LNCaP clone FGC (cell line): ENCODE measurements at places on chromosomes 7 and 10.

- no peak for DNase-seq
Observed at GRCh38 chr10:128863411-128863810, 603.6 kb upstream of the MGMT start.

DNA sequence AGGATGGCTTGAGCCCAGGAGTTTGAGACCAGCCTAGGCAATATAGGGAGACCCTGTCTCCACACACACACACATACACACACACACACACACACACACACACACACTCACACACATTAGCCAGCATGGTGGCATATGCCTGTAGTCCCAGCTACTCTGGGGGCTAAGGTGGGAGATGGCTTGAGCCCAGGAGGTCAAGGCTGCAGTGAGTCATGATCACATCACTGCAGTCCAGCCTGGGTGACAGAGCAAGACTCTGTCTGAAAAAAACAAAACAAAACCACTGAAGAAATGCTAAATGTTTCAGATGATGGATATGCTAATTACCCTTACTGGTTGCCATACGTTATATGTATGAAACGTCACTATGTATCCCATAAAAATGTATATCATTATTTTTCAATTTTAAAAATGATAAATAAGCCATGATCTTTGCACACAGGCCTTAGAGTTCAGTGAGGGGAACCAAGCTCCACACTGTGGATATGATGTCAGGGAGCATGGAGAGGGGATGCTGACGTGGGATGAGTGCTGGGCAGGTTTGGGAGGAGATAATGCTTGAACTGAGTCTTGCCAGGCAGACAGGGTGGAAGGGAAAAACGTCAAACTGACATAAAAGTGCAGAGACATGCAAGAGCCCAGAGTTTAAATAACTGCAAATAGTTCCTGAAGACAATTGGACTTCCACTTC is 45.9 kb upstream of the ARHGAP12 start:
- no peak for DNase-seq

GRCh38 chr10:119457966-119458766 is 84.4 kb downstream of the RGS10 start:
- no peak for DNase-seq

- no peak for DNase-seq
Observed at GRCh38 chr7:27364344-27364758, 121.7 kb downstream of the EVX1 start.

DNA sequence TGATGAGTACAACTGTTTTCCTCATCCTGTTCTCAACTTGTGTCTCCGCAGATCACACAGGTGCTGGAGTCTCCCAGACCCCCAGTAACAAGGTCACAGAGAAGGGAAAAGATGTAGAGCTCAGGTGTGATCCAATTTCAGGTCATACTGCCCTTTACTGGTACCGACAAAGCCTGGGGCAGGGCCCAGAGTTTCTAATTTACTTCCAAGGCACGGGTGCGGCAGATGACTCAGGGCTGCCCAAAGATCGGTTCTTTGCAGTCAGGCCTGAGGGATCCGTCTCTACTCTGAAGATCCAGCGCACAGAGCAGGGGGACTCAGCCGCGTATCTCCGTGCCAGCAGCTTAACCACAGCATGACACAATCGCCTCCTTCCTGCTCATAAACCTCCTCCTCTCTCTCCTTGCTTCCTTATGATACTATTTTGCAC is 126.7 kb upstream of the PRSS58 start:
- no peak for DNase-seq

DNA sequence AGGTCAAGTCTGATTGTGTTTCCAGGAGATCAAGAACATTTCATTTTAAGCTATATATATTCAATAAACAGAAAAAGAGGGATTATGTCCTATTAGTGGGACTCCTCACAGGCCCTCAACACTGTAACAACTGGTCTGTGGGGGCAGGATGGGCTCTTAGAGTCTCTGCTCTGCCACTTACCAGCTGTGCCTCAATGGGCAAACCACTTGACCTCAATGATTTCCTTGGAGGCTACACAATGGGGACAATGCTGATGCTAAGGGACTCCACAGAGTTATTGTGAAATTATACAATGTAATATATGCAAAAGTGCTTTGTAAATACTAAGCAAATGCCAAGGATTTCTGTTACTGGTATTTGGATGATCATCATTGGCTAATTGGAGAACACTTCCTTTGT is 33.2 kb upstream of the MXI1 start:
- no peak for DNase-seq

DNA sequence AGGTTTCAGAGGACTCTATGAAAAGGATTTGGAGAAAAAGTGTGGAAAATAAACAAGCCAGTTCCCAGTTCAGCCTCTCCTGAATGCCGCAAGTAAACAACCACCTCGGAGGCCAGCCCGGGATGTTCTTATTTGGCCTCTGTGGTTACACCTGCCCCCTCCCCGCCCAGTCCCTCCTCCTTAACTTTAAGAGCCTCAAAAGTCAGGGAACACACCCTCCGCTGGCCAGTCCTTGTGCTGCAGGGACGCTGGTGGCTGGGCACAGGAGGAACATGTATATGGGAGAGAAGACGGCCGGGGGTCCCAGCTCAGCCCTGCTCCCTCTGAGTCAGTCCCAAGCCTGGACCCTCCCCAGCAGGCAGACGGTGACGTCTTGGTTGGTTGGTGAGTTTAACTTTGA is 6.1 kb downstream of the CHST3 start:
- peak; percentile 65 for DNase-seq

DNA sequence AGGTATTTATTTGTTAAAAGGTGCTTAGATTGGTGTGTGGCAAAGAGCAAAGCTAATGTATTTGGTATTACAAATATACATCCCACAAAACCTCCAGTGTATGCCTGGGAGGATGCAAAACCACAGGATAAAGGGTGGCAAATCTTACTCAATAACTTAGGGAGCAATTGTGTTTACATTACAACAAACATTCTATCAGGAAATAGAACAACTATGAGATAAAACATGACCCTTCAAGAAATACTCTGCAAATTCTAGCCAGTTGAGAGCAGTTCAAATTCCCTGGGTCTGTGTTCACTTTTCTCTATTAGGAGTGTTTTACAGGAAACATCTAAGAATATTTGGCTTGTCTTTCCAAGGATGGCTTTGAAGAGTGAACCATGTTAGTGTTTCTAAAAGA is 64.9 kb downstream of the CUL1 start:
- no peak for DNase-seq

DNA sequence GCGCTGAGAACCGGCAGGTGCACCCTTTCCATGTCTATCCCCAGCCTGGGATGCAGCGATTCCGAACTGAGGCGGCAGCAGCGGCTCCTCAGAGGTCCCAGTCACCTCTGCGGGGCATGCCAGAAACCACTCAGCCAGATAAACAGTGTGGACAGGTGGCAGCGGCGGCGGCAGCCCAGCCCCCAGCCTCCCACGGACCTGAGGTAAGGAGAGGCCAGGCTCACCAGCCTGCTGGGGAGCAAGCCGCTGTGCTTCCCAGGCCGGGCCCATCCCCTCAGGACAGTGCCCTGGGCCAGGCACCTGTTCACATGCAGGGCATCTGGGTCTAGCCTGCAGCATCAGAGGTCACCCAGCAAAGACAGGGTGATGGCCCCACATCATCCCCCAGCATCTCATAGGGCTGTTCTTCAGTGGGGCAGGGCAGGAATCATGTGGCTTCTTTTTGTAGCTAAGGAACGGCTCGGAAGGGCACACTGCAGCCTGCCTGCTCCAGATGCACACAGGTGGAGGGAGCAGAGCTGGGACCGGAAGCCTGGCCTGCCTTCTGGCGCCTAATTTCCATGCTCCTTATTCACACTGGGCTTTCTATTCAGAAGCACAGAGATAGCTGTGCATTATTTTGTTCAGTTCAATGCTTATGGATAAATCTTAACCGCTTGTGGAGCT is 18.9 kb downstream of the BAG3 start:
- no peak for DNase-seq

DNA sequence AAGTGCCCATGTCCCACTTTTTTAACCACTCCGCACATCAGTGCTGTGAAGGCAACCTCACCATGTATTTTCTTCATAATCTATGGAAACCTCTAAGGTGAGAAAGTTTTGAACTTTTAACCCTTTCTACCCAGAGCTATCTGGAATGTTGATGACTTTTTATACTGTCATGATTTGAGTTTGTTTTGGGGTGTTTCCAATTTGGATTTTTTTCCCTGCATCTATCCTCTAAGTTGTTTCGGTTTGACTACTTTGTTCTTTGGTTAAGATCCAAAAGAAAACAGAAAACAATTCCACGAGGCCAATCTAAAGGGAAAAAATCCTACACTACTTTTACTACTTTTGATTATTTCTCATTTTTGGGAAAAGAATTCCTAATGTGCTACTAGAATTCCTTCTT is 279.7 kb downstream of the USP6NL start:
- DNase-seq: no peak

- no peak for DNase-seq
Observed at GRCh38 chr10:132139526-132139925, 47.2 kb upstream of the DPYSL4 start.
